Amniotic epithelial cell (primary cell): ENCODE measurements at places on chromosomes 5 and 9.

- DNase-seq = peak; percentile 90
Observed at GRCh38 chr5:95841914-95842812, 19.6 kb upstream of the GLRX start.

- no peak for DNase-seq
Observed at GRCh38 chr5:139741823-139742172, 53.8 kb upstream of the PSD2 start.

GRCh38 chr9:137494104-137494544, 35.0 kb upstream of the NSMF start:
- DNase-seq = no peak

GRCh38 chr5:120657104-120657503, 193.0 kb downstream of the PRR16 start:
- peak; percentile 5 for DNase-seq

DNA sequence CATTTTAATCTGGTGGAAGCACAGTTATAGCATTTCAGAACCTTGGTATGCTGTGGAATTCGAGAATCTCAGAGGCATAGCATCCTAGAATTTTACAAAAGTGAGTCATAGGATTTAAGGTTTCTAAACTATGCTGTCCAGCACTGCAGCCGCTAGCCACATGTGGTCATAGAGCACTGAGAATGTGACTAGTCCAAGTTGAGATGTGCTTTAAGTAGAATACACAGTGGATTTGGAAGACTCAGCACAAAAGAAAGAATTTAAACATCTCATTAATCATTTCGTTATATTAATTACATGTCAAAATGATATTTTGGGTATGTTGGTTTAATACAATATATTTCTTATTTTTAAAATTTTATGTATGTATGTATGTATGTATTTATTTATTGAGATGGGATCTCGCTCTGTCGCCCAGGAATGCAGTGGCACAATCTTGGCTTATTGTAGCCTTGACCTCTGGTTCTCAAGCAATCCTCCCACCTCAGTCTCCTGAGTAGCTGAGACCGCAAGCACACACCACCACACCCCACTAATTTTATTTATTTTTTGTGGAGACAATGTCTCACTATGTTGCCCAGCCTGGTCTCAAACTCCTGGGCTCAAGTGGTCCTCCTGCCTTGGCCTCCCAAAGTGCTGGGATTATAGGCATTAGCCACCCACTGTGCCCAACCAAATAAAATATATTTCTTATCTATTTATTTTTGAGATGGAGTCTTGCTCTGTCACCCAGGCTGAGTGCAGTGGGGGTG, 20.4 kb upstream of the RPS14 start:
- DNase-seq = peak; percentile 97

DNA sequence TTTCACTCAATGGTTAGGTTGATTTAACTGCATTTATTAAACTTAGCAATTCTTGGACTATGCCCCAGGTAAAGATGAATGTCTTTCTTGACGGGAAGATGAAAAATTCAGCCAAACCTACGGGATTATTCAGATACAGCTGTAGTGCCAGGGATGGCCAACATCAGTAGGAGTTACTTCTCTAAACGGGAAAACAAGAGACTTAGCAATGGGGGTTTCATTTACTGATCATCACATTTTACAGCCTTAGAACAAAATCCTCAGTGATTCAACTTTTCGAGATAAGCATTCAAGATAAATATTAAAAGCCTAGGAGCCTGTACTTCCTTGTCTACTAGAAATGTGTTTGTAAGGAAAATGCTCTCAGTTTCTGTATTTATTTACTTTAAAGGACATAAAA, 46.1 kb downstream of the S1PR3 start:
- peak; percentile 81 for DNase-seq

DNA sequence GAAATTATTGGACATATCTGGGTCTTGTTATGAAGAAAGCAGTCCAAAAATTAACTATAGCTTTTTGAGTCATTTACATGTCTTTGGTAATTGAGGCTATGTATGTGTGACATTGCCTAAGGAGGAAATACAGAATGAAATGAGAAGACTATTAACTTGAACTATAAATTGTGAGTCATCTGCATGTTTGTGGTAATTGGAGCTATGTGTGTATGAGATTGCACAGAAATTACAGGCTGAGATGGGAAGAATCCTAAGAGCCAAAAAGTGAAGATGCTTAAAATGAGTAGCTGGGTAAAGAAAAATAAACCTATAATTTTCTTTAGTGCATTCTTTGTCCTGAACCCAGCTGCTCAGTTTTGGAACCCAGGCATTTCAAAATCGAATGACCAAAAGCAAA, 747.6 kb upstream of the EDIL3 start:
- peak; percentile 52 for DNase-seq

GRCh38 chr9:4600368-4600767, 61.7 kb upstream of the PLPP6 start:
- DNase-seq = no peak

- DNase-seq = no peak
Observed at GRCh38 chr5:174987443-174988012, 263.1 kb downstream of the MSX2 start.

DNA sequence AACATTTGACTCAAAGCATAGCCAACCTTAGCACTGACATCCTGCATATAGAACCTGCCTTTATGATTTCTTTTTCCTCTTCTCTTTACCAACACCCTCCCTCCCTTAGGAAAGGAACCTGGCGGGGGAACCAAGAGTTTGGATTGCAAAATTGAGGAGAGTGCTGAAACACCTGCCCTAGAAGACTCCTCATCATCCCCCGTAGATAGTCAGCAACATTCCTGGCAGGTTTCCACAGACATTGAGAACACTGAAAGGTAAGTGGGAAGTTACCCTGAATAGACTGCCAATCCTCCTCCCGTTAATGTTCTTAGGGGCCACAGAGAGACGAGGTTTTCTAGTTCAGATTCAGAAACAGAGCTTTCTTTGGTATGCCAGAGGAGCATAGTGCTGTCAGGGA, 88.8 kb downstream of the RGS7BP start:
- no peak for DNase-seq

DNA sequence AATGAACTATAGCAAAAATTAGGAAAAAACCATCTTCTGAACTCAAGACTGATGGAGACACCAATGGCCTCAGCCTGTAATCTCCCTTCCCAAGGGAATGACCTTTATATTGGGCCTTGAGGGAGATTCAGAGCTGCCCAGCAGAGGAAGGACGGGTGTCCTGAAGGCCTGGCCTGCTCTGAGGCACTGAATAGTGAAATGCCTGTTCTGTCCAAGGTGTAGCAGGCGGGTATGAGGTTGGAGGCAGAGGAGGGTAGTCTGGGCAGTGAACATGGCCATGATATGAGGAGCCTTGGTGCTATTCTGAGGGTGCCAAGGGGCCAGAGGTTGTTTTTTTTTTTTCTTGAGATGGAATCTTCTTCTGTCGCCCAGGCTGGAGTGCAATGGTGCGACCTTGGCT, 25.0 kb downstream of the PSD2 start:
- DNase-seq = no peak
